ENCODE measurements at places on chromosomes 7 and 10.

DNA sequence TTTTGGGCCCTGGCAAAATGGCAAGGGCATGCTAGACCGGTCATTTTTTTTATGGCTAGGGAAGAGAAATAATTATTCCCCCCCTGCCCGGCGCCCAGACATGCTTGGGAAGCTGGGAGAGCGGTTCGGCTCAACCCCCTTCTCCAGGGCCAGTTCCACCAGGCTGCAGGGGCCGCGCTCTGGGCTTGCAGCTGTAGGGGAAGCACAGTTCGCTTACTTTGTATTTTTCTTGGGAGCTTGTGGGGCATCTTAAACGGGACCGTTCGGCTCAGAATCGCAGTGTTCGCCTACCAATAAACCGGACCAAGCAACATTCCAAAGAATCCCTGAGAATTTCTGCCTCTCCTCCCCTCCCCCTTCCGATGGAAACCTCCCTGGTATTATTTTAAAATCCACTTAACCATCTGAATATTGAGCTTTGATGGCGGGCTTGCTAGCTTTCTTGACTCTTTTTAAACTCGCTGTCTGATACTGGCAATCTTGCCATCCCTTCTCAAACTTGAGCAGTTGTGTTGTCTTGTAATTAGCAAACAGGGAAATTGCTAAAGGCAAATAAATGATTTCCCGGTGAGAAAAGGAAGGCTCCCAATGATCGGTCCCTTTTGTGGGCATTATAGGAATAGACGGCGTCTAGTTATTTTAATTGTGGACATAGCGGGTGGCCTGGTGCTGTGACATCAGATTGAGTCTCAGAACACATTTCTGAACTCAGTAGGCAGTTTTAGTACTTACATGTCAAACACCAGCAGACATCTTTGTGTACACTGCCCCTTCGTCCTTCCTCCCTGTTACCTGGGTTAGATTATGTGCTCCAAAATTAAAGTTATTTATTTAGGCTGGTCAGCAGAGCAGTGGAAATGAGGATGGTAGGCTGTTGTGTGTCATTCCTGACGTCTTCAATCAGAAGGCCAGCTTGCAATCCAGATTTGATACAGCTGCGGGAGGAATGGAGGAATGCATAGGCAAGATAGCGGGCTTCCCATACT is 3.4 kb downstream of the TCF7L2 start:
- no peak for DNase-seq

GRCh38 chr7:70919481-70920073 is 212.4 kb upstream of the GALNT17 start:
- no peak for DNase-seq

- DNase-seq = no peak
Observed at GRCh38 chr10:7042000-7042399, 368.8 kb downstream of the SFMBT2 start.

GRCh38 chr7:70579397-70580097 is 552.4 kb upstream of the GALNT17 start:
- no peak for DNase-seq

DNA sequence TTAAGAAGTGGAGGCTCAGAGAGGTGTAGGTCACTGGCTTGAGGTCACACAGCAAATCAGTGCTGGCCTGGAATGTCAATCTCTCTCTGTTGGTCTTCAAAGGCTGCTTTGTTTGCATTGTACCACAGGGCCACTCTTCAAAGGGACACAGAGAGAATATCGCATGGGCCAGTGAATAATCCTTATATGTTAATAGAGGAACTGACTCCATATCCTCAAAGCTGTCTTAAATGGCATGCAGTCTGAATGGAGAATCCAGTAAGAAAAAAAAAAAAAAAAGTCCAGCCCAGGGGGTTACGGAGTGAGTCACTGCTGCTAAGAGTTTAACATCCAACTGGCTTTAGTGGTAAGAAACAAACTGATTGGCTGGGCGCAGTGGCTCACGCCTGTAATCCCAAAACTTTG is 54.1 kb downstream of the NRAP start:
- no peak for DNase-seq

DNA sequence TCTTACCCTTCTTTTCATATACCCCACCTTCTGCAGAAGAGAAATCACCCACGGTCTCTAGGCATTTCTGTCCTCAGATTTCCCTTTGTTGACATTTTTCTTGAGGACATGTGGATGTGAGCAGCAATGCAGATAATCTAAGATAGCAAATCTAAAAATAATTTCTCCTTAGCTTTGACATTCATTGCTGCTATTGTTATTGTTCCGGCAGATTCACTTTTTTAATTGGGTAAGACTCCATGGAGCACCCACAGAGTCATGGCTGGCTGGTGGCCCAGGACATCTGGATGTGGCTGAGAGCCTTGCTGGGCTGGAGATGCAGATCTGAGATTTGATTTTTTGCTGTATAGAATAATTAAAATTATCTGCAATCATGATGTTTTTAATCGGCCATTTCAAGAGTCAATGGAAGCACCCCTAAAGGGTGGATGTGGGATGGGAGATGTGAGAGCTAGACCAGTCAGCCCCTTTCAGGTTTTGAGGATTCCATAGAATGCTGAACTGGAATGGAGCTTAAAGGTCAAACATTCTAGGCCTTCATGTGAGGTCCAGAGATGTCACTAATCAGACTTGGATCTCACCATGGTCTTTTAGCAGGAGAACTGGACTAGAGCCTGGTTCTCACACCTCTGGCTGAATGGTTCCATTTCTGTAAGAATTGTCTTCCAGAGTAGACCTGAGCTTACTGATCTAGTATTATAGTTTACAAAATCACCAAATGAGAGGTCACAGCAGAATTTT is 37.5 kb downstream of the TAS2R41 start:
- no peak for DNase-seq

GRCh38 chr10:6464862-6465430 is 115.1 kb downstream of the PRKCQ start:
- no peak for DNase-seq

DNA sequence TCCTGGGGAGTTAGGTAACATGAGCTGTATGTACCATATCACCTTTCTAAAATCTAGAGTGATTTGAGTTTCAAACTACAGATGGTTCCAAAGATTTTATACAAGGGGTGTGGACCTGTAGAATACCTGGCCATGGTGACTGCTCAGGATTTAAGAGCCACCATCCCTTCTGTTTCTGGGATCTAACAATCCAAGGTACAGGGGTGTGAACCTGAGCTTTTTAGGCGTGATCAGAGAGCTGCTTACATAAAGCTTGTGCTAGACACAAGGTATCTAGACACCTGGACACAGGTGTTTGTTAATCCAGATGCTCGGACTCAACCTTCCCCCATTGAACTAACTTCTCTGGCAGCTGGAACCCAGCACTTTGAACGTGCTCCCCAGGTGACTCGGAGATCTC is 516.4 kb downstream of the RPS24 start:
- DNase-seq = no peak

GRCh38 chr7:115145512-115145911 is 223.6 kb downstream of the MDFIC start:
- no peak for DNase-seq

DNA sequence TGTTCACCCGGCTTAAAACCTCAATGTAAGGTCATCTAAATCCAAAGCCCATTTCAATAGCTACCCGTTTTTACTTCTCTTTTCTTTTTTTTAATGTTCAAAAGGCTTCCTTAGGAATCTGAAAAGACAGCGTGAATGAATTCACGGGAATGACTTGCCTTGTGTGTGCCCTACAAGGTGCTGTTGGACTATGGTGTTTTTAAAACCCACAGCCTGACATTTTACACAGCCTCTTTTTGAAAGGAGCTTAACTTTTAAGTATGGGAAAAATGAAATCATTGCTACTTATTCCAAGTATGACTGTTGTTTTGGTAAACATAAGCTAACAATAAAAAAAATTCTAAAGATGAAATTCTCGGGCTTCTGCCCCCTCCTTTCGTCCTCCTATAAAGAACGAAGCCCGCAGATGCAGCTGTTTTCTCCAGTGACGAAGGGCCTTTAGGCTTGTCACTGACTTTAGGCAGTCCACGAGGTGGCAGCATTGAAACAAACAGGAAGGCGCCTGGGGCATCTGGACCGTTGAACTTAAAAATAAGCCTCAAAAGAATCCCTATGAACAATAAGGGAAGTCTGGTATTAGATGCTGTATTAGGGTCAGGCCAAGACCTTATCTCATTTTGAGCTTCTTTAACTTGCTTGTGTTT is 141.3 kb downstream of the NRP1 start:
- peak; percentile 42 for DNase-seq

DNA sequence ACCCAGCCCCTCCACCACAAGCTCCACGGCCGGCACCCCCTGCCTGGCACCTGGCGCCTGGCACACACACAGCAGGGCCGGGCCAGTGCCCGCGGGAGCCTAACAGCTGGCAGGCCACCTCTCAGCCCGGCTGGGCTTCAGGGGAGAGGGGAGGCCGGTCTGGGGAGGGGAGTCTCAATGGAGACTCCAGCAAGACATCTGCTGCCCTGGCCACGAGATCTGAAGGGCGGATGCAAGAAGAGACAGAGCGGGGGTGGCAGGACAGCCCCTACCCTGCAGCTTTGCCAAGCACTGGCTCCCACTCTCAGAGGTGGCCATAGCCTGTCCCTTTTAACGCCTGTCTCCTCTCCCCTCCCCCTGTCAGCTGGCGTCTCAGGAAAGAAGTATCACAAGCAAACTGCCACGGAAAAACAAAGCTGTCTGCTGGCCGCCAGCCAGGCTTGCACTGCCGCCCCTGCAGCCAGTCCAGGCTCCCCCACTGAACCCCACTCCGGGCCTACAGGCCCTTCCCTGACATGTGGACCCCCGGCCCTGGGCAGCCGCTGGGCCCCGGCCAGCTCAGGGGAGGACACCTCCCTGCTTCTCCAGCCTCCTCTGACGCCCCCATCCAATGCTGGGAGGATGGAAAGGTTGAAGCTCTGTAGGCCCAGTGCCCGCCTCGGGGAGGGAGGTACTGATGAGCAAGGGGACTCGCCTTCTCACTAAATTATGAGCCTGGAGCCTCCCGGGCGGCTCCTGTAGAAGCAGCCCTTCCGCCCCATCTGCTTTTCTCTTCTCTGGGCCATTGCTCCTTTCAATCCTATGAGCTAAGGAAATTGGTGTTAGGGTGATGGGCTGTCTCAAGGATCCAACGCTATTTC is 178.4 kb downstream of the ARHGAP12 start:
- no peak for DNase-seq

GRCh38 chr7:26326211-26326610 is 34.5 kb downstream of the SNX10 start:
- DNase-seq = no peak

GRCh38 chr7:88565401-88565800 is 194.1 kb upstream of the ZNF804B start:
- DNase-seq = no peak

- no peak for DNase-seq
Observed at GRCh38 chr10:10213237-10213636, 804.4 kb upstream of the CELF2 start.

DNA sequence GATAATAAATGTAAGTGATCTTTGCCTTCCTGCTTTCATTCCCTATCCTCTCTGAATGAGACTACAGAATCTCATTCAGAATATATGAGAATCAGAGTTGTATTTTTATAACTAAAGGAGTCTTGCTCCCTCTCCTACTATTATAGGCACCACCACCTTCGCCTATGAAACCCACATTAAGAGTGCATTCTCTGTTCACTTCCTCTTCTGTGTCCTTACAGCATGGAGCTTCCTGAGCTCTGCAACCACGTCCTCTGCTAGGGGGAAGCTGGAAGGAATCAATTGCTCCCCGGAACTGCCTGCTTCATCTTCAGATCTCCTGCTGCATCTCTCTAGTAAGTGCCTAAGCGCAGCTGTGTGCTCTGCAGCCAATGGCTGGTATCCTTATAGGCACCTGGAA is 820.7 kb downstream of the GRID1 start:
- DNase-seq = peak; percentile 51

- no peak for DNase-seq
Observed at GRCh38 chr7:34277803-34278199, 372.5 kb downstream of the BMPER start.

GRCh38 chr7:4836206-4836661 is 25.6 kb downstream of the PAPOLB start:
- DNase-seq = no peak

DNA sequence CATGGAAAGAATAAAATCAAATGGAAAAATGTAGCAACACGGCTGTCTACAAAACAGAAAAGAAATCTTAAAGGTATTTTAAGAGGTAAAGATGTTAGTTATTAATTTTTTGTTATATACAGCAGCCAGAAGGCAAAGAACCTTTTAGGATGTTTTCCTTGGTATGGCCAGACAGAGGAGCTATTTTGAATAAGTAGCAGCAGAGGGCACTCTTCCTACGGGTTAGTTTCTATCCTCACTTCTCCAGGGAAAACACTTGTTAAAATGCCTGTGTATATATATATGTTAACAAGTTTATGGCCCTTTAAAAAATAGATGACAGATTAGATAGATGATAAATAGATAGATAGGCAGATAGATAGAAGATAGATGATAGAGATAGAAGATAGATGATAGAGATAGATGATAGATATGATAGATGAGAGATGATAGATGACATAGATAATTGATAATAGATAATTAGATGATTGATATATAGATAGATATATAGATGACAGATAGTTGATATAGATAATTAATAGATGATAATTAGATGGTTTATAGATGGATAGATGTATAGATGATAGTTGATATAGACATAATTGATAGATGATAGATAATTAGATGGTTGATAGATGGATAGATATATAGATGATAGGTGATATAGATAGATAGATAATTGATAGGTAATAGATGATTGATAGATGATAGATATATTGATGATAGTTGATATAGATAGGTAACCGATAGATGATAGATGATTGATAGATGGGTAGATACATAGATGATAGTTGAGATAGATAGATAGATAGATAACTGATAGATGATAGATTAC is 57.8 kb upstream of the WIPF3 start:
- DNase-seq = peak; percentile 61

- no peak for DNase-seq
Observed at GRCh38 chr10:108167766-108168165, 1003.3 kb upstream of the SORCS1 start.

DNA sequence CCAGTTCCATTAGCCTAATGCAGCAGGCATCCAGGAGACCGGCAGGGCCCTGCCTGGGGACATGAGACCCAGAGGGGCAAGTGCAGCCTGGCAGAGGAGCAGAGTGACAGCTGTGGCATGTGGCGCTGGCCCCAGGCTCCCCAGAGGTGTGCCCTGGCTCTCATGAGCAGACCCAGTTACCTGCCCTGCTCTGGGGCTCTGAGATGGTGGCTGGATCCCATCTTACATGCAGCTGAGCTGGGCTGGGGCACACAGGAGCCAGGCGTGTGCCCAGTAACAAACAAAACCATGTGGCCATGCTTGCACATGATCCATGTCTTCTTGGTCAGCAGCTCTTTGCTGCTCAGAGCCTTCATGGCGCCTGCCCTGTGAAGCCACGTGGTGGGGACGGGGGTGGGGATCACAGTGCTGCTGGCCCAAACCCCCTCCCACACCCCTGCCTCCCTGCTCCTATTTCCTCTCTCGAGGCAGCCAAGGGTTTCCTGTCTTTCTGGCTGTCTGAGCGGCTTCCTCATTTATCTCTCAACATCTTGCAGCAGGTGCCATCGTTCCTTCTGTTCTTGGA is 40.3 kb upstream of the GTF2I start:
- no peak for DNase-seq

GRCh38 chr7:5633161-5634106 is 148.0 kb downstream of the RNF216 start:
- DNase-seq = no peak

- no peak for DNase-seq
Observed at GRCh38 chr7:102129636-102130370, 156.9 kb upstream of the SH2B2 start.

GRCh38 chr10:132698211-132698751 is 87.7 kb downstream of the NKX6-2 start:
- no peak for DNase-seq
